ENCODE measurements at places on chromosomes 3 and 15.

GRCh38 chr3:37096975-37097374 lies 77.4 kb downstream of the LRRFIP2 start:
- no peak for DNase-seq

DNA sequence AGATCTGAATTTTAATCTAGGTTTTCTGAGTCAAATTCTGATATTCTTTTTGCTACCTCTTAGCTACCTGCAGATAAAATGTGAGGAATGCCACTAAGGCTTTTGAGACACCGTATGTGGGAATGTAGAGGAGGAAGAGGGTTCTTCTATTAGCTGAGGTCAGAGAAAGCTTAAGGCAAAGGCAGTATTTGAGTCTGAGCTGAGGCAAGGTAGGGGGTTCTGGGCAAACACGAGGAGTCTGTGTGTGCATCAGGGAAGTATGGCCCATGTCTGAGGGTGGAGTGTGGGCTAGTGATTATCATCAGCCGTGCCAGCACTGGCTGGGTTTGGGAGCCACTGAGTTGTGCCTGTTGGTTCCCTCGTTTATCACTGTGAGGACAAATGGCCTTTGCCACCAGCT lies 181.1 kb downstream of the SOX2 start:
- DNase-seq: no peak

DNA sequence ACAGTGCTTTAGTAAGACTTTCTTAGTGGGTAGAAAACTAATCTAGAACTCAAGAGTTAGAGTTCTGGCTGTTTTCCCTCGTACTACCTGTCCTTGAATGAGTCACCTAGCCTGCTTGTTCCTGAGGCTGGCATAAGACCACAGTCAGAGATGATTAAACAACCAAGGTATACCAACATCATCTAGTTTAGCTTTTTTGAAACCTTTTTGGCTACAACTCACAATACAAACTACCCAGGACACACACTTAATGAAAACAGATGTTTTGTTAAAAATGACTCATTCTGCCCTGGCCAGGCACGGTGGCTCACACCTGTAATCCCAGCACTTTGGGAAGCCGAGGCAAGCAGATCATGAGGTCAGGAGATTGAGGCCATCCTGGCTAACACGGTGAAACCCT lies 4.6 kb downstream of the MCCC1 start:
- DNase-seq: no peak

DNA sequence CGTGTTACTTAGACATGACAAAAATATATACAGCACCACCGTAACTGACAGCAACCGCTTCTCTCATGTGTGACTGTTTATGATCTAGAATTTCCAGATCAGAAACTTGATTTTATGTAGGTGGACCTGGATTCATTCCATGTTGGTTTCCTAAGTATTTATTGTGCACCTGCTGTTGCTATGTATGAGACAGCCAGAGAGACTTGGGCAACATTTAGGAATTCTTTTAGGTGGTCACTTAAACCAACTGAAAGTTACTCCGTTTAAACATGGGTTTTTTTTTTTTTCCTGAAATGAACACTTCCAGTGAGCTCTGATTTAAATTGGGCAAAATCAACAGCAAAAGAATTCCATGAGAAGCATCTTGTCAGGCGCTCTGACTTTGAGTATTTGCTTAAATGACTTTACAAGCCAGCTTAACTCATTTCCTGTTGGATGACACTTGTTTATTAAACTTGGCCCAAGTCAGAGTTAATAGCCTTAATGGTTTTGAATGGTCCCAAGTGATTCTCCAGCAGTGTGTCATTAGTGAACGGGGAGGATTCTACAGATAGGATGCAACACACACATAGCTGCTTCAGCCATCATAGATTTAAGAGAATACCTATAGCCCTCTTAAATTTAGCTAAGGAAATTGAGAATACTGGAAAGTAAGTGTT lies 31.8 kb downstream of the MITF start:
- no peak for DNase-seq

- DNase-seq: no peak
These were observed 29.2 kb upstream of the PLA2G4D start for GRCh38 chr15:42123546-42123945.

DNA sequence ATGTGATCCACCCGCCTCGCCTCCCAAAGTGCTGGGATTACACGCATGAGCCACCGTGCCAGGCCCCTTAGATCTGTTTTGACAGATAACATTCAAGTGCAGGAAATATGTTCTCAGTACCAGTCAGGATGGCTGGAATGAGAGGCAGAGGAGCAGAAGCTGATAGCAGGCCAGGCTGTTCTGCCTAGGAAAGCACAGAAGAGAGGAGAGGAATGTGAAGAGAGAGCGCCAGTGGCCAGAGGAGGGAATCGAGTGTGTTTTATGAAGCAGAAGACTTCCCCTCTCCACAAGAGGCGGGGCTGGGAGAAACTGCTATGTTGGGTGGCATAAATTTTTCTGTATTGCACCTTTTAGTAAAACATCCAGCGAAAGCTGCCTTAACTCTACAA lies 32.0 kb upstream of the RYK start:
- DNase-seq: no peak

GRCh38 chr15:100050877-100051786 lies 290.6 kb downstream of the ADAMTS17 start:
- no peak for DNase-seq

DNA sequence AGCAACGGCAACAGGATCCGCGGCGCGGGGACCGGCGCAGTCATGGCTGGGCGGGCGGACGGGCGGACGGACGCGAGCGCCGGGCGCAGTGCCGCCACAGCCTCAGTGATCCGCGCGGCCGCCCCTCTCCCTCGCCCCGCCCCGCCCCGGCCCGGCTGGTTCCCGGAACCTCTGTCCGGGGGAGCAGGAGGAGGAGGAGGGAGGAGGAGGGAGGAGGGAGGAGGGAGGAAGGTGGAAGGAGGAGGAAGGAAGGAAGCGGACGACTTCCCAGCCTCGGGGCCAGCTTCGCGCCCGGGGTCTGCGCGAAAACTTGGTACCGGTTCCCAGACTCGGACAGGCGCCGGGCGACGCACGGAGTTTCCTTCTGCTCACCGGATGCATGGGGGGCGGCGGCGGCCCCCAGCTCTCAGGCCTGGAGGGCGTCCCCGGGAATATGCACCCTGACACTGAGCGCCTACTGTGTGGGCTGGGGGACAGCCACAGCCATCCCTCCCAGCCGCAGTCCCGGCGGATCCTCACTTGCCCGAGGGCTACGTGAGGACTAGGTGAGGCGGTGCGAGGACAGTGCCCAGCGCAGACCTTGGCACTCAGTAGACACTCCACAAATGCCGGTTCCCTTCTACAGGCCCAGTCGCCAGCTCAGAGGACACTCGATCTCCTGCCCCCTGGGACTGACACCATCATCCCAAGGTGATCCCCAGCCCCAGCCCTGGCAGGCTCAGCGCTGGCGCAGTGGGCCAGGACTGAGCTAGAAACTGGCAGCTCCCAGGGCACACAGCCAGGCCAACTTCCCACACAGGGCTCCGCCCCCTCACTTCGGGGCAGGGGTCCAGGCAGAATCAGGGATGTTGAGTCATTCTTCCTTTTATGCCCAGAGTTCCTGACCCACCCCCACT lies at the start of gene SHISA5:
Gene SHISA5 (minus strand): TSS at position 124 of the 896 bp plus-strand sequence. CDS start 80 bp downstream, at position 44.
- no peak for DNase-seq

GRCh38 chr15:84985158-84985557 lies 3.5 kb downstream of the PDE8A start:
- no peak for DNase-seq

DNA sequence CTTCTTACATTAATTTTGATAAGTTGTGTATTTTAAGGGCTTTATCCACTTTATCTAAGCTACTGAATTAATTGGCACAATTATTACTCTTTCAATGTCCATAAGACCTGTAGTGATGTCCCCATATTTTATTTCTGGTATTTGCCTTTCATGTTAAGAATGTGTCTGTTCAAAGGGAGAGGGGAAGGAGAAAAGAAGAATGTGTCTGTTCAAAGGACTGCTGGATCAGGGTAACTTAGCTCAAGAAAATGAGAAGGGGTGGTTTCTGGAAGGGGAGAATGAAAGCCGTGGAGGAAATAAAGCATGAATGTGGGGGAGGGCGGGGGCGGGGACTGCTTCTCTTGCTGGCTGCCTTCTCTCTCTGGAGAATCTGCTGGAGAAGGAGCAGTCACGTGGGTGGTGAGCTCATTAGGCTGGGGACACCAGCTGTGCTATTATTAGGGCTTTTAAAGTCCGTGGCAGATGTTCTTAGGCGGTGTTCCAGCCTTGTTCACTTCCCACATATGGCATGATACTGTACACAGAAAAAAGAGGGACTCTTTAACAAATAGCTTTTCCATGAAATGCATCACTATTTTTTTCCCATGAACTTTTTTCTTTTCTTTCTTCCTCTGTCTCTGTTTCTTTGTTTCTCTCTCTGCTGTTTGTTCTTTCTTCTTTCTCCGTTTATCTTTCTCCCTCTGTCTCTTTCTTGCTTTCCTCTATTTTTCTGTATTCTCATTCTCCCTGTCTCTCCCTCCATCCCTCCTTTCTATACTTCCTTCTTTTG lies 63.7 kb upstream of the ULK4 start:
- DNase-seq: no peak

- no peak for DNase-seq
These were observed 171.1 kb upstream of the TTC14 start for GRCh38 chr3:180430896-180431295.

DNA sequence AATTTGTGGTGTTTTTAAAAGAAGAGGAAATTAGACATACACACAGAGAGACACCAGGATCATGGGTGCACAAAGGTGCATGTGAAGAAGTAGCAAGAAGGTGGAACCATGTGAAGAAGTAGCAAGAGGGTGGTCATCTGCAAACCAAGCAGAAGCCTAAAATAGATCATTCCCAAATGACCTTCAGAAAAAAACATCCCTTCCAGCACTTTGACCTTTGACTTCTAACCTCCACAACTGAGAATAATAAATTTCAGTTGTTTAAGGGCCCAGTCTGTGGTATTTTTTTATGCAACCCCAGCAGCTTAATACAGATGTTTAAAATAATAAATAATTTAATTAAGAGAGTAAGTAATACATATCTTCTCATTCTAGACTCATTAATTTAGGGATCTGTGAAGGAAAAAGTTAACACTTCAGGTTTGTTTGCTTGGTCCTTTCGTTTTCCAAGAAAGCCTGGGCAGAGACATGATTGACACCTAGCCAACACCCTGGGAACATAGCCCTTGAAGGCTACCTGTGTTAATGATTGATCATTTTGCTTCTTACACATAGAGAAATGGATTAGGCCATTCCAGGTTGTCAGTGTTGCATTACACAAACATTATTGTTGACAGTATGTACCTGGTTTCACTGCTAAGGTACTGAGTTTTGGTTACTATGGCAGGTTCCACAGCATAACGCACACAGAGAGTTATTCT lies 1331.2 kb upstream of the GBE1 start:
- no peak for DNase-seq

GRCh38 chr15:77386626-77387025 lies 33.3 kb downstream of the PEAK1 start:
- DNase-seq: no peak

DNA sequence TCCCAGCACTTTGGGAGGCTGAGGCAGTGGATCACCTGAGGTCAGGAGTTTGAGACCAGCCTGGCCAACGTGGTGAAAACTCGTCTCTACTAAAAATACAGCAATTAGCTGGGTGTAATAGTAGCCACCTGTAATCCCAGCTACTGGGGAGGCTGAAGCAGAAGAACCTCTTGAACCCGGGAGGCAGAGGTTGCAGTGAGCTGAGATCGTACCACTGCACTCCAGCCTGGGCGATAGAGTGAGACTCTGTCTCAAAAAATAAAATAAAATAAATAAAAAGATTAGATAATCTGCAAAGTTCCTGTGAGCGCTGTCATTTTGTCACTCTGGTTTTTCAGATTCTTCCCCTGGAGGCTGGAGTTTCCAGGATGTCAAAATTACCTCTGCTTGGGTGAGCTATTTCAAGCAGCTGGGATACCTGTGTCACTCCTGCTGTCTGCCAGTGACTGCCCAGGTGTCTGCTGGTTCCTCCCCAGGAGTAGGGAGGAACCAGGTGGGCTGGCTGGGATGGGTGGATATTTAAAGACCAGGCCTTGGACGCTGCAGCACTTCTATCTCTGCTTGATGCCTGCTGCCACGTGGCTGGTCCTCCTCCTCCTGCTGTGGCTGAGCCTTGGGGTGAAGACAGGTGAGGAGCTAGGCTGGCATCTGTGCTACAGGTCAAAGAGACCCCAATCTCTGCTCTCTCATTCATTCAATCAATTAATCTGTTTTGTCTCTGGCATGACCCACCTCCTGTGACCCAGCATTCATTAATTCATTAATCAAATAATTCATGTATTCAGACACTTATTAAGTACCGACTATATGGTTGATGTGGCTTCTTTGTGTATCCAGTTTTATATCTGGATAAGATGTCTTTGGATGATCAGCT lies 19.5 kb upstream of the MUC20 start:
- no peak for DNase-seq

GRCh38 chr15:74121039-74121438 lies 9.3 kb upstream of the ISLR2 start:
- no peak for DNase-seq

DNA sequence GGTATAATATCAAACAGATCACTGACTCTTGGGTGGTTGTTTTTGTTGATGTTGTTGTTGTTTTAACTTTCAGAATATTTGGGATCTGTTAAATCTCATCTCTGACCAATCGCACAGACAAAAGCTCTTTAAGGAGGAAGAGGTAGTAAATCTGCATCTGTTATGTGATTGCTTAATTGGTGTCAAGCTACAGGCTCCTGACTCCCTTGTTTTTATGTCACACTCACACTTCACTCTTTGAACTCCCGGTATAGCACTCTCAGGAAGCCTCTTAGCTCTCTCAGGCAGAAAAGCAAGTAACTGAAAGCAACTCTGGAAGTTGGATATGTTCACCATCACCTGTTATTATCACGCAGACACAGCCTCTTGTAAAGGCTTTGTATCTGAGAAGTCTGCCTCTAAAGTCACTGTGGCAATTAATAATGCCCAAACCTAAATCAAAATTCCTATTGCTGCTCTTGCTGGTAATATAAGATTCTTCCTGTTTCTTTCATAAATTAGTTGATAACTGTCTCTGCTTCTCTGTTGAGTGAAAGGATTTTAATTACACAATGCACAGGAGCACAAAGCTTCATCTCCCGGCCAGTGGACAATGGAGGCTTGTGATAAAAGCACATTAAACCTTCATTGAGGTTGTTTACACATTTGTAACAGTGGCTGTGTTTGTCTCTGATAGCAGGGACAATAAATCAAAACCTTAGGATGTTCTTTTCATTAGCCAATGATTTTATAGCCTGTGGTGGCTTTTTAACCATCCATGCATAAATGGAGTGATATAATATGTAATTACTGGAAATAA lies 576.7 kb downstream of the MFSD1 start:
- DNase-seq: no peak

GRCh38 chr15:51368751-51369450 lies 27.4 kb downstream of the GLDN start:
- no peak for DNase-seq

GRCh38 chr15:52050416-52050815 lies 31.4 kb downstream of the MAPK6 start:
- DNase-seq: no peak

- DNase-seq: no peak
These were observed 15.1 kb downstream of the VEPH1 start for GRCh38 chr3:157488144-157488543.

DNA sequence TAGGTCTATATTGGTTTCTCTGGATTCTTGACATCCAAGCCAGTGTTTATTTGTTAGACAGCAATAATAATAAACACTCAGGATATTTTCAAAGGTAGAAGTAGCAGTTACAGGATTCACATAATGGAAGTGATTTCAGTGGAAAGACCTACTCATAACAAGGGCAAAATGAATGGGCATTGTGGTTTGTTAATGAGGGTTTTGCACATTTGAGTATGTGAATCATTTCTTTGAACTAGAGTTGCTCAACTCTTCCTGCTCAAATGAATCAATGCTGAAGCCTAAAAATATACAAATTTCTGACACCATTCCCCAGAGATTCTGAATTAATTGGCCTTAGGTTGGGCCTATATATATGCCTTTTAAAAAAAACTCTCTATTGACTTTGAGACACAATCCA lies 4.1 kb upstream of the COL6A5 start:
- no peak for DNase-seq
